Cerebellum (tissue), 4 donors: ENCODE measurements at places on chromosomes 2 and 18. TPM values are rescaled to one million over a fixed set of nuclear protein-coding genes. Genes with fewer than 3 reads are reported as not detected.

The C2orf78 gene
- total RNA-seq, result not detected

The MYO5B gene
- total RNA-seq, result 5.5 TPM

The PLCD4 gene
- total RNA-seq, result 1.2 TPM

- DNase-seq, result no peak
Observed at GRCh38 chr2:145277922-145278321, 758.0 kb upstream of the ZEB2 start.

GRCh38 chr2:28668880-28669279 is 82.8 kb upstream of the PPP1CB start:
- no peak for DNase-seq

DNA sequence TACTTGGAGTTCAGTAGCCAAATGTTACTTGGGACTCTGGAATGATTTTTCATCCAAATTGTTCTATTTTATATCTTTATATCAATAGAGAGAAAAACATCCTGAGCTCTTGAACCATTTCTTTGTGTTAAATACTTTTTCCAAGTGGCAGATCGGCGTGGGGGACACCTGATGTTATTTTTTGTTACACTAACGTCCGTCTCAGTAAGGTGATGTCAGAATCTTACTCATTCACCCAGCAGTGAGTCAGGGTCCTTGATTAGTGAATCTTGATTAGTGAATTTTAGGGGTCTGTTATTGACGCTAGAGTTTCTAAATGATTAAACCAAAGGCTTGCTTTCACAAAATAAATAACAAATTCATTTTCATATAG is 1.7 kb downstream of the MIB1 start:
- no peak for DNase-seq

- no peak for DNase-seq
Observed at GRCh38 chr18:79062806-79063205, 6.4 kb upstream of the ATP9B start.

- DNase-seq, result no peak
Observed at GRCh38 chr2:114609801-114610200, 167.4 kb downstream of the DPP10 start.

GRCh38 chr2:125925891-125926546 is 729.9 kb upstream of the GYPC start:
- DNase-seq, result no peak

- peak; percentile 37 for DNase-seq
Observed at GRCh38 chr2:80706541-80706940, 402.0 kb upstream of the LRRTM1 start.

- DNase-seq, result no peak
Observed at GRCh38 chr2:152175012-152175367, 573 bp downstream of the STAM2 start.
